ENCODE measurements at places on chromosomes 1 and 21.

GRCh38 chr1:59903141-59903754 lies 23.3 kb downstream of the CYP2J2 start:
- DNase-seq: no peak

- no peak for DNase-seq
Measured at GRCh38 chr1:172700556-172700955, 41.7 kb downstream of the FASLG start.

DNA sequence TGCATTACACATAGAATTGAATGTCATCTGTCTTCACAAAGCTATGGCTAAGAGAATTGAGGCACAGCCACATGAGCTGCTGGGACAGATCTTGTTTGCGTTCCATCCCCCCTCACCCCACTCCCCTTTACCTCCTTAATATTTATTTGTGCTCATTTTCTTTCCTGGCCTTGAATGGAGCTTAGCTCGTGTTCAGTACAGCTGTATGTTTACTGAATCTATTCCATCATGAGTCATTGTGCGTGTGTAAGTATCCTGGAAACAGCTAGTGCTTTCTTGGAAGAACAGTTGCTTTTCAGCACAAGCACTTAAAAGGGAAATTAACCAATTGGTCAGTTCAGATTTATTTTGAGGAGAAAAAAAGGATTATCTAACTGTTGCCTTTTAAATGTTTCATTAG lies 14.7 kb downstream of the PROX1 start:
- no peak for DNase-seq

DNA sequence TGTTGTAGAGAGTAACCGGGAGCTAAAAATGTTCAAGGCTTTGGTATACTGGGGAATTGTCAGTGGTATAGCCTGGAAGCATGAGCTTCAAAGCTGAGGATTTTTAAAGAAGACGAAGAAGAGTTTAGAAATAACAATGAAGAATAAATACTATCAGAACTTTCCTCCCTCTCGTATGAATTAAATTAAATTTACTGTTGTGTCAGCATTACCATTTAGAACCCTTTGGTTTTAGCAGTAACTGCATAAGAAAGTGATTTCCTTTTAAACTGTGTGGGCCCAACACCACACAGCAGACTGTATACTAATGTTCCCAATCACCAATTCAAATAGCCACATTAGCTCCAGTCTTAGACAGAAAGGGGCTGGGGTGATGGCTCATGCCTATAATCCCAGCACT lies 122.6 kb downstream of the ZNF644 start:
- DNase-seq: no peak

- DNase-seq: no peak
Measured at GRCh38 chr1:40239626-40240025, 8.1 kb upstream of the TMCO2 start.

GRCh38 chr1:109067883-109068282 lies 7.9 kb downstream of the TAF13 start:
- no peak for DNase-seq

DNA sequence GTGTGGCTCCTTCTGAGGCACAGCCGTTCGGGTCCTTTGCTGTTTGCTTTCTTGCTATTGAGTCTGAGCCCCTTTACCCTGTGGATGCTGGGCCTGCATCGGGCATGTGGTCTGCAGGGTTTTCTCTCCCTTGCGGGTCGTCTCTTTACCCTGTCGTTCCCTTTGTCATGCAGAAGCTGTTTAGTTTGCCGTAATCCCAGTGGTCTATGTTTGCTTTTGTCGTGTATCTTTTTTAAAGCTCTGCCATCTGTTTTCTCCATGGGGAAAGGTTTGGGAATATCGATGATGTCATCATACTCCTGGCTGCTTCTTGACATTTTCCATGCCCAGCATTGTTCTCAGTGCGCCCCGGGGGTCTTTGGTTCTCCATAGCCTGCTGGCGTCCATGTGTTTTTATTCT lies 68.2 kb downstream of the AGPAT3 start:
- DNase-seq: no peak

DNA sequence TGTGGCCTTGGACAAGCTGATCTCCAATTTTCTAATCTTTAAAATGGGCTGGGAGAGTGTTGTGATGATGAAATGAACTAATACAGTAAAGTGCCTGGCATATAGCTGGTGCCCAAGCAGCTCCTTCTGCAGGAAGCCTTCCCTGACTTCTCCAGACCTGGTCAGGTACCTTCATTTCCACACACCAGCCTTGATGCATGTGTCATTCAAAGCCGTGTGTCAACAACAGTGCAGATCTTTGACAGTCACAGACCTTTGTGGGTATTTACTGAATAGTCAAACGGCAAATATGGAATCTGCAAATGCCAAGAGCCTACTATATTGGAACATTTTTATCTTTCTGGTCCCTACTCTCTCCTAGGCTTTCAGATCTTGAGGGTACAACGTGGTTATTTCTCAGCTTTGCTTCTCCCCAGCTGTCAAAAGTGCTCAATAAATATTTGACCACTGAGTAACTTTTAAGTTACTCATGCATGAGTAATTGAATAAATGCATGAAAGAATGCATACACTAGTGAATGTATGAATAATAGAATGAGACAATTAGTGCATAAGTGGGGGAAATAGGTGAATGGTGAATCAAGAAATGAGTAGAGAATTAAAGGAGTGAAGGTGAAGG lies 75.4 kb downstream of the MDM4 start:
- DNase-seq: no peak

DNA sequence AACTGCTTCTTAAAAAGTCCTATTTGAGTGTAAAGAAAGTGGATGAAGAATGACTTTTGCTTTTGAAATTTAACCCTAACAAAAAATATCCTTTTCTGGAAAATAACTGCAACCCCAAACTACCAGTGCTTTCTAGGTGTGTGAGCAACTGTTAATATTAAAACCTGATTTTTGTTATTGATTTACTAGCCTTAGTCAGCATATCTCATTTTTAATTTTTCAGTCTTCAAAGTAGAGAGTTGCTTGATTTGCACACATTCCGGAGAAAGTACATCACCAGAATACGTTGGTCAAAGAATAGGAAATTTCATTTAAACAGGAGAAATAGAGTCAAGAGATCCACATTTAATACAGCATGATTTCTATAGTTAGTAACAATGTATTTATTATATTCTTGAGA lies 141.8 kb upstream of the ADAMTS5 start:
- DNase-seq: no peak

GRCh38 chr1:40247655-40248054 lies at the start of gene TMCO2:
TMCO2 (plus strand) TSS chr1:40247937; CDS start chr1:40247994, 57 bp downstream.
- no peak for DNase-seq

- DNase-seq: no peak
Measured at GRCh38 chr1:220927442-220927841, 48.2 kb downstream of the HLX start.

GRCh38 chr1:114206392-114206791 lies 52.7 kb upstream of the SYT6 start:
- DNase-seq: no peak

All from left forelimb (tissue), 1 donor.